Foreskin keratinocyte (primary cell): ENCODE measurements at places on chromosomes 16 and 17. TPM values are rescaled to one million over a fixed set of nuclear protein-coding genes. Genes with fewer than 3 reads are reported as not detected.

The FAAP100 gene
- total RNA-seq = 17.3 and 19.9 TPM in 2 replicates

The DNAH17 gene
- total RNA-seq = 0.07 and 0.10 TPM in 2 replicates

DNA sequence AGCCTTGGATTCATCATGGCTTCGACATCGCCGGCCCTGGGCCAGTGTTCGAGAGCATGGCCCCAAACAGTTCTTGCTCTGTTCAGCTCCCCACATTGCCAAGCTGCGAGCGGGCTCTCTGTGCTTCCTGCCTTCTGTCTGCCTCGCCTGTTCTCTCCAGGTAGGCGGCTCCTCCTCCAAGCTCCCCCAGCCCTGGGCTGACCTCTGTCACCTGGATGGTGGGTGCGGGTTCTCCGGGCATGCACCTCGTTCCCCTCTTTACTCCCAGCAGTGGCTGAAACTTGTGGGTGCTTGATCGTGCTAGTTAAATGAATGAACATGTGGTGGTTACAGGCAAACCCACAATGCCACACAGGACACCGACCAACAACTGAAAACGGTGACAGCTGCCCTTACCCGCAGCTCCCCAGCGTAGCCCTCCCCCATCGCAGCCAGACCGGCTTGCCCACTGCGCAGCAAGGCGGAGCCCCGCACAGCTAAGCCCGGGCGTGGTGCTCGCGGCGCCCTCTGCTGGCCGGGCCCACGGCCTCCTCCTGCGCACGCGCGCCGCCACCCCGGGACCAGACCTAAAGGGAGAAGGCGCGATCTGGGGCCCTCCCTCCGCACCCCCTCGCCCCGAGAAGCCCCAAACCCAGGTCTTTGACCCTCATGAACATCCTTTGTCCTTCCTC lies 23.0 kb upstream of the EIF1 start:
- peak; percentile 83 for DNase-seq

DNA sequence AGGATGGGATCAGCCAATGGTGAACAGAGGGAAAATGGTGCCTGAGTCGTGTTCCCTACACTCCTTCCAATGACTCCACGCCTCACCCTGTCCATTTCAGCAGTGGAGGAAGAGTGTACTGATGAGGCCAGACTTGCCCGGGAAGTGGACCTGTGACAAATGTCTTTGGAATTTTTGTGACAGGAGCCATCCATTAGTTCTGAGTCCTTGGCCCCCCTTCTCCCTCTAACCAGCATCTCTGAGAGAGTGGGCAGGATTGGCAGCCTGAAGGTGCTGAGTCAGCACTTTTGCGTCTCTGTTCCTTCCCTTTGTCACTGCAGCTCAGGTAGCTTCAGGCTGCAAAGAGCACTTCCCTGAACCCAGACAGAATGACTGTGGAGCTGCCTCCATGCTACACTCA lies 30.8 kb downstream of the BEAN1 start:
- no peak for DNase-seq

DNA sequence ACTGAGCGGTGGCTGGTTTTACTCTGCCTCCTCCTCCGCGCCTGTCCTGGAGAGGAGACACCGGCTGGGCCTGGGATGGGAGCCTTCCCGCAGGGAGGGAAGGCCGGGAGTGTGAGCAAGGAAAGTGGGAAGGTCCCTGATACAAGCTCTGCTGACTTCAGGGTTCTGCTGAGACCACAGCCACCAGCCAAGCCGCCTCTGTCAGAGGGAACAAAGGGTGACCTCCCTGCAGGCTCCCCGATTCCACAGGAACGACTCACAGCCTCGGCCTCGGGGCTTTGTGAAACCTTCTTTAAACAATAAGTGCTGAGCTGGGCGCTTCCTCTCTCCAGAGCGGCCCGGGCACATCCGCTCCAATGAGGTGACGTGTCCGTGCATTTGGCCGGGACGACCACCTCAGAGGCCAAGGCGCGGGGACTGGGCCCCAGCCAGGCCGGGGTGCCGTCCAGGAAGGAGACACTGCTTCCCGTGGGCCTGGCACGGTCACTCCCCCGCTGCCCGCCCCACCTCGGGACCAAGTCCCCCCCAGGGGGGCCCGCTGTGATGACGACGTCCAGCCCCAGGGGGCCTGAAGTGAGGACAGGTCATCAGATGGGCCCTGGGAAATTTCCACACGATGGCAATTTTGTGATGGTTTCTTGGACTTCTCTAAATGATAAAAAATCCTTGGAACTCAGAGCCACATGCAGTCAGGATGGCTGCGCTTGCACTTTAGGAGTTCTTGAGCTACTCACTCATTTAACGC lies 11.8 kb upstream of the CIBAR2 start:
- peak; percentile 35 for DNase-seq

GRCh38 chr17:983921-984320 lies 4.3 kb upstream of the NXN start:
- DNase-seq = no peak

DNA sequence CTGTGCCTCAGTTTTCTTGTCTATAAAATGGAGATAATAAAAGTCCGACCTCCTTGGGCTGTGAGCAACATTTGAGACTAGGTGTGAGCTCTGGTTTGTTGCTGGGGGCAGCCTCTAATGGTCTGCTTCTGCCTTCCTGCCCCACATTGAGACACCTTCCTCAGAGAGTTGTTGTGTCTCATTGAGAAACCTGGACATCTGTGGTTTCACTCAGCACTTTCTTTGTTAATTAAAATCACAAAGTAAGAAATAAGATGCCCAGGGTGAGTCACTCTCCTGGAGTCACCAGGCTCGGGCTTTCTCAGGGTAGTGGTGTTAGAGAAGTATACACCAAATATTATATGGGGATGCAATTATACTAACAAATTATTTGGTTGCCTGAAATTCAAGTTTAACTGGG lies 389.2 kb upstream of the SALL1 start:
- peak; percentile 51 for DNase-seq

GRCh38 chr17:56779322-56779721 lies 54.4 kb downstream of the C17orf67 start:
- DNase-seq = no peak

GRCh38 chr16:24178496-24178895 lies 77.6 kb upstream of the CACNG3 start:
- no peak for DNase-seq

GRCh38 chr16:1530349-1530882 lies 3.0 kb upstream of the TMEM204 start:
- DNase-seq = peak; percentile 78

GRCh38 chr16:24101431-24101830 lies 154.7 kb upstream of the CACNG3 start:
- no peak for DNase-seq
